ENCODE measurements at places on chromosomes 4 and X.

- DNase-seq = no peak
These were observed 20.0 kb downstream of the SH3KBP1 start for GRCh38 chrX:19867411-19867732.

DNA sequence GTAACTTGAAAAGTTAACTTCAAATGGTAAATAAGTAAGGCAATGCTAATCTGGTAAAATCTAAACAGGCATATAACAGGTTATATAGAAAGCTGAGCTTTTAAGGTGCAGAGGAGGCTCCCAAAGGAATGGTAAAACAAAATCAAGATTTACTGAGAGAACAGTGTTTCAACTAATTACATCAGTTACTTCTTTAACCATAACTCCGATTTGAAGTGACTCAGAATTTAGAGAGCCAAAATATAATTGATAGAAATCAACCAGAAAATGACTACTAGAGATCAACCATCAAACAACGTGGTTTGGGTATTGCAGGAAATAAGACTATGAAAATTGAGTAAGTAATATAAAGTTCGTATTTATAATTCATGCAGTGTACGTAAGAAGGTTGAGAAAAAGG, 6.9 kb downstream of the G3BP2 start:
- no peak for DNase-seq

GRCh38 chr4:40672528-40673522, 43.2 kb upstream of the RBM47 start:
- no peak for DNase-seq

- no peak for DNase-seq
These were observed 107.7 kb downstream of the PHEX start for GRCh38 chrX:22139822-22140221.
